ENCODE measurements at places on chromosomes 5 and 9.

DNA sequence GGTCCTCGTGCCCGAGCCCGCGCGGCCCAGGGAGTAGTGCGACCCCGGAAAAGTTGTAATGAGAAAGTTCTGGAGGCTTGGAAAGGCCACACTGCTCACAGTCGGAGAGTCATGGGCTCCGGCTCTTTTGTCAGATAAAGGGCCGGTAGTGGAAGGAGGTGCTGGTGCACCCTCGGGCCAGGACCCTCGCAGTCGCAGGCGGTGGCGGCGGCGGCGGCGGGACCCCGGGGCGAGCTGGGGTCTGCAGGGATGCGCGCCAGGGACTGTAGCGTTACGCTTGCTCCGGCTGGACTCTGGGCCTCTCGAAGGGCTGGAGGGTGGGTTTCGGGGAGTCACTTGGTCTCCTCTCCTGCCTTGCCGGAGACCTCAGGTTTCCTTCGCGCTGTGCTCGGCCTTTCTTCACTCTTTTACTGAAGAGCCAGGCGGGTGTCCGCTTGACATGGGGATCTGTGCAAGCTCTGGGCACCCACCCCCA is 1.5 kb downstream of the RORB start:
- no peak for DNase-seq

DNA sequence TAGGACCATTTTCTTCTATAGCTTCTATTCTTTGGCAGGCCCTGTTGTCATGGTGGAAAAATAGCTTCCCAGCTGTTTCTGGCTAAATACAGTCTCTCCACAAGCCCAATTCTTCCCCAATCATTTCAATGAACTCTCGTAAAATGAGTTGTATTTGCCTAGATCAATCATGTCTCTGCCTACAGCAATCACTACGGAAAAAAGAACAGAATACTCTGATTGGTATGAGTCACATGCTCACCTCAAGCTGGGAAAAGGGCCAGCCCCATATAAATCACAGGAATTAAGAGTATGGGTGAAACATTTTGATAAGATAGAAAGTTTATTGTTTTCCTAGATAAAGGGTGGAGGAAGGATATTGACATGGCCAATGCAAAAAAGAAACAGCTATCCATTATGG is 711.4 kb downstream of the EFNA5 start:
- DNase-seq: no peak

DNA sequence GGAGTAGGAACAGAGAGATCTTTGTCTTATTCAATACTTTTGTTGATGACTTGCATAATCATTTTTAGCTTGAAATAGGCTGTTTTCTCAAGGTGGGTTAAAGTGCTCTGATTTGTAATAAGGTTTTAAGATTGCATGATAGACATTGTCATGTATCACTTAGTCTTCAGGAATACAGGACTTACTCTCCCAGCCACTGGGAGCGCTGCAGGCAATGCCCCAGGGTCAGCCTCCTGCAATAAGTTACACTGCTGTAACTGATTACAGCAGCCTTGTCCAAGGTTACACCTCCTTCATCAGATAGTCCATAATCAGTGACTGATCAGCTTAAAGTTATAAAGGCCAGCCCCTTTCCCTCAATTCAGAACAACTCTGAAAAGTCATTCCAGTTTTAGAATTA is 218.6 kb downstream of the ESM1 start:
- DNase-seq: no peak

DNA sequence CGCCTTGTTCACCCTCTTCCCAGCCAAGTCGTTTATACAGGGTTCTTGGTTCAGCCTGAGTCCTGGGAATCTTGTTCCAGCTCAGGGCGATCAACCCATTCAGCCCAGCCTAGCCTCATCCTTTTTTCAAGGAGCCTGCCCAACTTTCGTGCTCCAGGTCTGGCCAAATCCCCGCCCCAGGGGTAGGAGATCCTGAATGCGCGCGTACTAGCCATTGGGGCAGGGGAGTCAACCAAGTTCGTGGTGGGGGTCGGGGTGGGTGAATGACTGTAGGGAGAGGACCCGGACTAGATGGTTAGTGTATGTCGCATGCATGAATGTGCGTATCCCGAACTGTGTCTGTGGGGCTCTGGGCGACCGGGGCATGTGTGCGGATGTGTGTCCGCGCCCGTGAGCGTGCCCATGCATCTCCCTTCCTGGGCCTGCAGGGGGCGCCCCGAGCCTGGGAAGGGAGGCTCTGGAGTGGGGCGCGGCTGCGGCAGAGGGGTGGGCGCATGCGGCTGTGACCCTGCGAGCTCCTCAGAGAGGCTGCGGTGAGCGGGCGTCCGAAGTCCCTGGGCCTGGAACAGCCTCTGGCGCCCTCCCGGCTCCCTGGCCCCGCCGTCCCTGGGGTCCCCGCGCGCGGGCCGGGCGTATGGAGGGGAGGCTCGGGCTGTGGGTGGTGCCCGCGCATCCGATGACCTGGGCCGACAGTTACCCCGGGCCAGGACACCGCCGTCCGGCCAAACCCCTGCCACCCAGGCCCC is 8.7 kb downstream of the CCL21 start:
- peak; percentile 74 for DNase-seq

- no peak for DNase-seq
Measured at GRCh38 chr5:59506285-59506877, 387.1 kb downstream of the PDE4D start.

- no peak for DNase-seq
Measured at GRCh38 chr5:173228639-173229381, 6.2 kb downstream of the NKX2-5 start.

All from activated T-cell treated with anti-CD3 and anti-CD28 coated beads for 1 hour (primary cell).